ENCODE measurements at places on chromosomes 2 and 18.
A peak's percentile ranks its signal among the peaks of the same experiment; 100 is the strongest.

DNA sequence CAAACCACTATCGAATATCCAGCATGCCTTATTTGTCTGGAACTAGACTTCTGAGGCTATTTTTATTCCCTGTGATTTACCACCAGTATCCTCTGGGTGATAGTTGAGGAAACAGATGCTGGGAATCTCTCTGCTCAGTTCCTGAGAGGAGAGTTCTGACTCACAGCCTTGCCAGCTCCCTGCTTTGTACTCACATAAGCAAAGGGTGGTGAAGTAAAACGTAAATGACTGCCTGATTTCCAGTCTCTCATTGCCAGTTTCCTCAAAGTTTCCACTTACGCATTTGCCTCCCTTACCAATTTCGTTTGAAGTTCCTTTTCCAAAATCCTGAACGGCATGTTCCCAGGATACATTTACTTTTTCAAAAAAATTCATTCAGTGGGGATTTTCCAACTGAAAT, 69.2 kb upstream of the HNRNPA3 start:
- no peaks in the 10 kb centered on the region for H3K36me3 ChIP-seq
- peaks cover 9% of the 10 kb centered on the region for H3K4me1 ChIP-seq
- H3K4me3 ChIP-seq = no peak overlapping the region

DNA sequence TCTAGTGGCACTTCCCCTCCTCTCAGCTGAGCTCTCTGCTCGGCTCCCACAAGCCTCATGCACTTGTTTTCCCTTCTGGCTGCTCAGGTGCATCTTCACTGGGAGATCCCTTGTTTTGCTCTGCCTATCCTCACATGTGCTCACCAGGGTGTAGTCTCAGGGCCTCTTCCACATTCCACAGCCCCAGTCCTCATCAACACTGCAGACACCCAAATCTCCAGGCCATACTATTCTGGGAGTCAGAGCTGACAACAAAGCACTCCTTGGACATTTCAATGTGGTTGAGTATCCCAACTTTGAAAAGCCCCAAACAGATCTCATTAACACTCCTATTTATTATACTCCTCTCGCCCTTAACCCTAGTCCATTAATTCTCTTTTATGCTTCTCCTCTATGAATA, 71.3 kb downstream of the CCDC93 start:
- no peak for DNase-seq
- H3K27me3 ChIP-seq = no peaks in the 10 kb centered on the region
- no peak overlapping the region for H3K27ac ChIP-seq
- peaks cover 100% of the 10 kb centered on the region for H3K36me3 ChIP-seq
- no peak overlapping the region for H3K4me3 ChIP-seq
- peaks cover 1% of the 10 kb centered on the region for H3K4me1 ChIP-seq

DNA sequence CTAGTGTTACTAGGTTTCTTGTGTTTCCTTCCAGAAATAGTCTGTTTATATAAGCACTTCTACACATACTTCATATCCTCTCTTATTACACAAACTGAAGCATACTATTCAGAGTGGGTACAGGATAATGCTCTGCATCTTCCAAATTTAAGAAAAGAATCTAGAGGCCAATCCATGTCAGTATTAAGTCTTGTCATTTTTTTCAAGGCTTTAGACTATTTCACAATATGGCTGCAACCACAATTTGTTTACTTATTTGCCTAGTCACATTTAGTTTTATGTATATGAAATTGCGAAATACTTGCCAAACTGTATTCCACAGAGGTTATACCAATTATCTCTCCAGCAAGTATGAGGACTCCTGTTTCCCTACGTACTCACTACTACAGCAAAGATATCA, 27.9 kb downstream of the IWS1 start:
- no peak overlapping the region for H3K27ac ChIP-seq
- H3K36me3 ChIP-seq = peaks cover 88% of the 10 kb centered on the region
- no peak overlapping the region for H3K4me3 ChIP-seq
- H3K27me3 ChIP-seq = no peaks in the 10 kb centered on the region

DNA sequence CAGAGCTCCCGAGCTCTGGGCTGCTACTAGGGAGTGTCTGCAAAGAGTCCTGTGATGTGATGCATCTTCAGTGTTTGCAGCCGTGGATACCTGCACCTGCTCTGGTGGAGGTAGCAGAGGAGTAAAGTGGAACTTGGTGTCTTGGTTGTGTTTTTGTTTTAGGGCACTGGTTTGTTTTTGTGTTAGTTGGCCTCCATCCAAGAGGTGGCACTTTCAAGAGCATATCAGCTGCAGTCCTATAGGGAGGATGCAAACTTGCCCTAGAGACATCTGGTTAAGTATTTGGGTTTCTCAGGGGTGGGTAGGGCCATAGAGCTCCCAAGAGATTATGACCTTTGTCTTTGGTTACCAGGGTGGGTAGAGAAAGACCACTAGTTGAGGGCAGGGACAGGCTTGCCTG, 1249.0 kb upstream of the FAM98A start:
- H3K36me3 ChIP-seq = no peaks in the 10 kb centered on the region
- no peaks in the 10 kb centered on the region for H3K27me3 ChIP-seq
- DNase-seq = no peak
- H3K4me3 ChIP-seq = no peak overlapping the region

GRCh38 chr2:157540102-157540501, 88.6 kb downstream of the ACVR1C start:
- no peaks in the 10 kb centered on the region for H3K27me3 ChIP-seq
- H3K4me1 ChIP-seq = no peaks in the 10 kb centered on the region
- no peaks in the 10 kb centered on the region for H3K36me3 ChIP-seq
- no peak overlapping the region for H3K27ac ChIP-seq
- H3K4me3 ChIP-seq = no peak overlapping the region

- peak overlapping the region; percentile 45 for H3K27ac ChIP-seq
- no peaks in the 10 kb centered on the region for H3K27me3 ChIP-seq
- DNase-seq = no peak
- H3K4me3 ChIP-seq = no peak overlapping the region
- H3K4me1 ChIP-seq = peaks cover 4% of the 10 kb centered on the region
Measured at GRCh38 chr18:56565551-56566345, 72.6 kb downstream of the TXNL1 start.

DNA sequence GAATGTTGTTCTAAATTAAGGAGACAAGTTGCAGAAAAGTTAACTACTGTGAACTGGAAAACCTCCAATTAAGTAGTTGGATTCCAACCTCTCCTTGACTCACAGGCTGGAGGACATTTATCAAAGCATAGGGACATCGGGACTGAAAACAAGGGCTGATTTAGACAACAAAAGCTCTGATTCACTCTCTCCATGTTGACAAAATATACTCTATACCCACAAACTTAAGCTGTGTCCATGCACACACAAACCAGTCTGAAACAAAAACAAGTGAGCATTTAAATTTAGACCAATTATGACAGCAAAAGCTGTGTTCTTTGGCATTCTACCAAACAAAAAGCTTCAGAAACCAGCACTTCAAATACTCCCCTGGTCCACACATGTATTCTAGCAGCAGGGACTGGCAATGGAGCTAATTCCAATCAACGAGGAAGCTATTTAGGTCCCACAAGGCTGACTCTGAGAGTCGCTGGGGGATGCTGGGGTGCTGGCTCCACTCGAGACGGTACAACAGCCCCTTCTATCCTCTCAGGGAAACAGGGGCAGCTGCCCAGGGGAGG, 71.4 kb downstream of the NXPH2 start:
- H3K36me3 ChIP-seq = no peaks in the 10 kb centered on the region
- H3K27ac ChIP-seq = peak overlapping the region; percentile 44
- H3K27me3 ChIP-seq = no peaks in the 10 kb centered on the region
- H3K4me3 ChIP-seq = no peak overlapping the region
- peaks cover 28% of the 10 kb centered on the region for H3K4me1 ChIP-seq
- DNase-seq = no peak

DNA sequence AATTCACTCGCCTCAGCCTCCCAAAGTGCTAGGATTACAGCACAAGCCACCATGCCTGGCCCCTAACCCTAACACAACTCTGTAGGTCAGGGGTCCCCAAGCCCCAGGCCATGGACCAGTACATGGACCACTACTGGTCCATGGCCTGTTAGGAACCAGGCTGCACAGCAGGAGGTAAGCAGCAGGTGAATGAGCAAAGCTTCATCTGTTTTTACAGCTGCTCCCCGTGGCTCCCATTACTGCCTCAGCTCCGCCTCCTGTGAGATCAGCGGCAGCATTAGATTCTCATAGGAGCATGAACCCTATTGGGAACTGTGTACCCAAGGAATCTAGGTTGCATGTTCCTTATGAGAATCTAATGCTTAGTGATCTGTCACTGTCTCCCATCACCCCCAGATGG, 201.7 kb downstream of the NRP2 start:
- no peak overlapping the region for H3K27ac ChIP-seq
- H3K36me3 ChIP-seq = no peaks in the 10 kb centered on the region
- no peak for DNase-seq

DNA sequence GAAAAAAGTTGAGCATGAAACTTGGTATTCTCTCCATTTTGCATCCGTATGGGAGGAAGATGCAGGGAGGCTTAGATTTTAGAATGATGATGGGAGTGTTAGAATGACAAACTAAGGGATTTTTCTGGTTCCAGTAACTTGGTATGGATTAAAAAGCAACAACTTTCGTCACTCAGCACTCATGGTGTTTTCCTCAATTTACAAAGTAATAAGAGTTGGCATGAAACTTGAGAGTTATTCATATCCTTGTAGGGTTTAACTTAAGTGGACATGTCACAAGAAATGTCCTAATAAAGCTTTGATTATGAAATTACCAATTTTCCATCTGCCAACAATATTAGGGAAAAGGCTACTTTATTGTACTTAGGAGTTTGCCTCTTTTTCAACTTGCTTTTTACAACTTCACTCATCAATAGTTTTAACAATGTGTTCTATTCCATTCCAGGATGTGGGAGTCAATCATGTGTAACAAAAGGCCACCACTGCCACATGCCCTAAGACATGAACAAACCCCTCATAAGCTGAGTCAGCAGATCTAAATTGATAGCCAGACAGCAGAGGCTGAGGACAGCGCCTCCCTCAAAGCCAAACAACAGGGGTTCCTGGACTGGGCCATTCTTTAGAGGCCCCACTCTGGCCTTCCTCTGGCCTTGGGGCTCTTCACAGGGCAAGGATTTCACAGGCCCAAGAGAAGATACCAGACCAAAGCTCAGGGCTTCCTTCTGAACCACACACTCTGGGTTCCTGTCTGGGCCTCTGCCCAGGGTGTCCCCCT, 265.8 kb downstream of the TNS1 start:
- no peaks in the 10 kb centered on the region for H3K27me3 ChIP-seq
- H3K4me3 ChIP-seq = no peak overlapping the region
- H3K4me1 ChIP-seq = peaks cover 45% of the 10 kb centered on the region
- no peak overlapping the region for H3K27ac ChIP-seq
- H3K36me3 ChIP-seq = no peaks in the 10 kb centered on the region

DNA sequence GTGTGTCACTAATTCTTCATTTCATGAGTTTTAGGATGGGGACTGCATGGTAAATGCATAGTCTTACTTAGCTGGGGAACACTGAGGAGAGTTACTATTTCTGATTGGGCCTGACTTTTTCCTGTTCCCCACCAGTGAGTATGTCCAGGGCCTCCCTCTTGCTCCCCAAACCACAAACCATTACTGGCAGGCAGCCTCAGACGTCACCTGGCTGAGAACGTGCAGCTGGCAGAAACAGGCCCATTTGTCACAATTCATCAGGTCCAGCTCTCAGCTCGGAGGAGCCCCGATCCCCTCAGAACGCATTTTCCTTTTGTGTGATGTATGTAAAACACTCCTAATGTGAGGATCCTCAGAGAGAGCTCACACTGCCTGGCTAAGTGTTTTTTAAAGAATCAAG, 71.7 kb upstream of the SIX3 start:
- DNase-seq = no peak
- H3K36me3 ChIP-seq = no peaks in the 10 kb centered on the region
- H3K27ac ChIP-seq = no peak overlapping the region
- H3K4me3 ChIP-seq = no peak overlapping the region

GRCh38 chr2:124258140-124258880, 233.2 kb downstream of the CNTNAP5 start:
- no peak overlapping the region for H3K27ac ChIP-seq
- H3K27me3 ChIP-seq = no peaks in the 10 kb centered on the region
- H3K4me3 ChIP-seq = no peak overlapping the region
- H3K4me1 ChIP-seq = no peaks in the 10 kb centered on the region

DNA sequence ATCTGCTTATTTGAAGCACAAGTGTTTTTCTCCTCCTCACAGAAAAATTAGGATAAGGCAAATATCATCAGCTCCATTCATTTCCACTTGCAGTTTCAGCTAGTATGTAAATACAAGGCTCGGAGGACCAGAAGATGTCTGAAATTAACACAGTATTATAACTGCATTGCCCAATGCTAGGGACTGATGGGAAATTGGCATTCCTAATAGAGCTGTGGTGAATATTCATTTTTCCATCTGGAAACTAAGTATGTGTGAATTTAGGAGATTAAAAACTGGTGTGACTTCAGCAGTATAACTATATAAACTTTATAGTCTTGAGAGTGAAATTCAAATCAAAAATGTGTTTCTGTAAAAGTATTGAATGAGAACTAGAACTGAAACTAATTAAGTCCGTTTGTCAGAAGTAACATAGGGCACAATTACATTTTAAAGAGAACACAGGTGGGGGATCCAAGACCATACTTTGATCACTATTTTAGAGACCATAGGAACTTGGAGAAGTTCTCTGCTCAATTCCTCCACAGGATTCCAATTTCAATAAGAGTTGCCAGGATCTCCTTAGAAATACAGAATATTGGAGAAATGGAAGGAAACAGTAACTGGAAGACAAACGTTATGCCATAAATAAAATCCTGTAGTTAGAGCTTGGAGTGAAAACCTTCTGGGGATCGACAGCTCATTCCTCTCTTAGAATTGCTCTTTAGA, 12.1 kb upstream of the ITGA6 start:
- H3K4me3 ChIP-seq = no peak overlapping the region
- no peak overlapping the region for H3K27ac ChIP-seq
- H3K4me1 ChIP-seq = no peaks in the 10 kb centered on the region
- DNase-seq = no peak

DNA sequence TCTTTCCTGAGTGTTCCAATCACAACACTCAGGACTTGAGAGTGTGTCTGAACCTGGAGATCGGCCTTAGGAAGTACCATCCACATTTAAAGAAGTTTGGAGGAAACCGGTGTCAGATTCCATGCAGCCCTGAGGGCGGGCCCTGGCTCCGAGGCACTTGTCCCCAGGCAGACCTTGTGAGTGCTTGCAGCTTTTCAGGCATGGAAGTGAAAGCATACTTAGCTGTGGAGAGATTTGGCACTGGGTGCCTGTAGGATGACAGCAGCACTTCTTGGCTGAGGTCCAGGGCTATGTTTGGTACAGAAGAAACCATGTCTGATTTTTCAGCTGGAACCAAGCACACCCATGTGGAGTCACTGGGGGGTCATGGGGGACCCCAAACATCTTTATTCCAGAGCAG, 230.8 kb downstream of the SEPTIN10 start:
- H3K27ac ChIP-seq = peak overlapping the region; percentile 68
- H3K36me3 ChIP-seq = no peaks in the 10 kb centered on the region
- DNase-seq = peak; percentile 67
- no peaks in the 10 kb centered on the region for H3K27me3 ChIP-seq

Data from left ventricle myocardium inferior (tissue), 1 donor.